CD4-positive, alpha-beta T cell treated with Interferon alpha-2 for 1 hour (primary cell): ENCODE measurements at places on chromosomes 7 and 10.

GRCh38 chr10:73940634-73941221, 29.8 kb downstream of the PLAU start:
- DNase-seq, result peak; percentile 82

DNA sequence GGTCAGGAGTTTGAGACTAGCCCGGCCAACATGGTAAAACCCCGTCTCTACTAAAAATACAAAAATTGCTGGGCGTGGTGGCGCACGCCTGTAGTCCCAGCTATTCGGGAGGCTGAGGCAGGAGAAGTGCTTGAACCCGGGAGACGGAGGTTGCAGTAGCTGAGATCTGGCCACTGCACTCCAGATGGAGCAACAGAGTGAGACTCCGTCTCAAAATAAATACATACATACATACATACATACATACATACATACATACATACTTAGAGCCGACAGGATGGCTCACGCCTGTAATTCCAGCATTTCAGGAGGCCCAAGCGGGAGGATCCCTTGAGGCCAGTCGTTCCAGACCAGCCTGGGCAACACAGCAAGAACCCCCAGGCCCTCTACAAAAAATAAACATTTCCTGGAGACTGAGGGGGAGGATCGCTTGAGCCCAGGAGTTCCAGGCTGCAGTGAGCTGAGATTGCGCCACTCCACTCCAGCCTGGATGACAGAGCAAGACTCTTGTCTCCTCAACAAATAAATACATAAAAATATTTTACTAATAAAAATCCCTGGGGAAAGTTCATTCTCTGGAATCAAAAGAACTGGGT, 90.9 kb upstream of the TNRC18 start:
- no peak for DNase-seq

GRCh38 chr7:43868181-43868580, 1.1 kb downstream of the MRPS24 start:
- no peak for DNase-seq

- DNase-seq, result no peak
Observed at GRCh38 chr7:118861581-118861980, 637.1 kb downstream of the ANKRD7 start.

GRCh38 chr10:113047151-113047550, 97.1 kb downstream of the TCF7L2 start:
- no peak for DNase-seq

GRCh38 chr10:101995451-101996063, 60.4 kb downstream of the ARMH3 start:
- DNase-seq, result no peak

DNA sequence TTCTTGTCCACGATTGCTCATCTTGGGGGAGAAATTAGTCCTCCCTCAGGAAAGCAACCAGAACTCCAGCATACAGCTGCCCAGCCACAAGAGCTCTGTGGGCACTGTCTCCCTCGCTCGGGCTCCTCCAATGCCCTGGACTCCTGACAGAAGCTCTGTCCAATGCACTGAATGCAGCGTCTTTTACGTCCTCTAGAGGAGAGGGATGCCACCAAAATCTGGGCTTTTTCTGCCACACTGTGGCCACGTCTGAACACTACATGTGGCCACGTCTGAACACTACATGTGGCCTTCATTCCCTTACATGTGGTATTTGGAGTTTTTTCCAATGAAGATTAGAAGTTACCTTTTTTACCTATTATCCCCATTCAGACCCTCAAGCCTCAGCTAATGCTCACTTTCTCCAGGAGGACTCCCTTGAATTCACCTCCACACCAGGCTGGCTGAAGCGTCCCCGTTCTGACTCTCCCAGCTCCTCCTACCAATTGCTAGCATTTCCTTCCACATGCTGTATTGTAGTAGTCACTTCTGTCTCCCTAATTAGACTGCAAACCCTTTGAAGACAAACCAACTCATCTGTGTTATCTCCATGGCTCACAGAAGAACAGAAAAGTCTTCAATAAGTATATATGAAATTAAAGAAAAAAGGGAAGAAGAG, 134.3 kb upstream of the PDE1C start:
- no peak for DNase-seq

GRCh38 chr10:32943395-32943794, 14.6 kb downstream of the ITGB1 start:
- DNase-seq, result no peak

- DNase-seq, result no peak
Observed at GRCh38 chr7:38686888-38687287, 55.7 kb upstream of the AMPH start.

GRCh38 chr7:138396251-138397070, 63.6 kb upstream of the TRIM24 start:
- DNase-seq, result no peak

- no peak for DNase-seq
Observed at GRCh38 chr10:128487517-128487916, 361.3 kb upstream of the MKI67 start.
